Renal cortex interstitium (tissue), 15 donors: ENCODE measurements at places on chromosomes 1 and 21. TPM values are rescaled to one million over a fixed set of nuclear protein-coding genes. Genes with fewer than 3 reads are reported as not detected.

CELA3B gene
- polyA plus RNA-seq, result 0.40 TPM

DNA sequence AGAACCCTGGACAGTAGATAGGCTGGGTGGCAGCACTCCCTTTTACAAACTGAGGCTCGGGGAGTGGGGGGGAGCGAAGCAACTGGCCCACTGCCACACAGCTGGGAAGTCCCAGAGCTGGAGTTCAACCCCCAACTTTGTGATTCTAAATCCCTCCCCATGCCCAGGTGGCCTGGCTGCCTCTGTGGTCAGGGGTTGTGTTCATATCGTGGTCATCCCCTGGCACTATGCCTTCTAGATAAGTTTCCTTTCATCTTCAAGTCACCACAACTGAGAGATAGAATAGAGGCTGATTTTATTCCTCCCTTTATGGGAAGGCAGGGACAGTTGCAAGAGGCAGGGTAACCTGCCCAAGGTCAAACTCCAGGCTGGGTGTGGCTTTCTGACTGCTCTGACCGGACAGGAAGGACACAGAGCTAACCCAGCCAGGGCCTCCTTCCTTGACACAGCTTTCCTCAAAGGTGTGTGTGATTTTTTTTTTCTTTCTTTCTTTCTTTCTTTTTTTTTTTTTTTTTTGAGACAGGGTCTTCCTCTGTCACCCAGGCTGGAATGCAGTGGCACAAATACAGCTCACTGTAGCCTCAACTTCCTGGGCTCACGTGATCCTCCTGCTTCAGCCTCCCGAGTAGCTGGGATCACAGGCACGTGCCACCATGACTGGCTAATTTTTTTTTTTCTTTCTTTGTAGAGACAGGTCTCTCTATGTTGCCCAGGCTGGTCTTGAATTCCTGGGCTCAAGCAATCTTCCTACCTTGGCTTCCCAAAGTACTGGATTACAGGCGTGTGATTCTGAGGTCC, 18.4 kb upstream of the TNFRSF1B start:
- DNase-seq, result no peak

DNA sequence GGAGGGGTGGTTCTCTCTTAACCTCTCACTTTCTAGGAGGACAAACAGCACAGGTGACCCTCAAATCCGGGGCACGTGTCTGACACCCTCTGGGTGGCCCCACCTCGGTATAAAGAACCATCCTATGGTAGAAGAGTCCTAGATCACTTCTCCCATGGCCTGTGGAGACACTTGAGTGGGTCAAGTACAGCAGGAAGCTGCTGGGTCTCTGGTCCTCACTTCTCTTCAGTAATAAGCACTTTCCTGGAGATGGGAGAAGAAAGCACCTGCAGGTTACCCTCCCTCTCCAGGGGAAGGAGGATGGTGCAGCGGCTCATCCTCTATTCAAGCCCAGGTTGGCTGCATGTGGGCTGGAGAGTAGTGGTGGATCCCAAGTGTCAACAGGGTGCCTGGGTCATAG, 17.0 kb downstream of the S100A7 start:
- DNase-seq, result no peak

SPRR1A gene
- not detected for polyA plus RNA-seq

GRCh38 chr1:20481643-20482498, 4.1 kb downstream of the CAMK2N1 start:
- DNase-seq, result no peak

DNA sequence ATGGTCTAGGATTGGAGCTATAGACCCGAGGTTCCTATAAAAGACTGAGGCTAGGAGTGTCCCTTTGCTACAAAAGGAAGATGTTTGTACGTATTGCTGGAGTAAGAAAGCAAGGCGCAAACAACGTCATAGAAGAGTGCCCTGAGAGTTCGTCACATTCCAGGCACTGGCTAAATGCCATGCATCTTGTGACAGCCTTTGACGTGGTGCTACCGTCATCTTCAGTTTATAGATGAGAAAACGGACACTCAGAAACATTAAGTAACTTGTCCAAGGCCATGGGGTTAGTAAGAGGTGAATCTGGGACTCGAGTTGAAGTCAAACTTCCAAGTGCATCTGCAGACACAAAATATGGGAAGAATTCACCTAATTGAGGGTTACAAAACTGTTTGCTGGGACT, 104.2 kb upstream of the SLC45A1 start:
- DNase-seq, result no peak

DNA sequence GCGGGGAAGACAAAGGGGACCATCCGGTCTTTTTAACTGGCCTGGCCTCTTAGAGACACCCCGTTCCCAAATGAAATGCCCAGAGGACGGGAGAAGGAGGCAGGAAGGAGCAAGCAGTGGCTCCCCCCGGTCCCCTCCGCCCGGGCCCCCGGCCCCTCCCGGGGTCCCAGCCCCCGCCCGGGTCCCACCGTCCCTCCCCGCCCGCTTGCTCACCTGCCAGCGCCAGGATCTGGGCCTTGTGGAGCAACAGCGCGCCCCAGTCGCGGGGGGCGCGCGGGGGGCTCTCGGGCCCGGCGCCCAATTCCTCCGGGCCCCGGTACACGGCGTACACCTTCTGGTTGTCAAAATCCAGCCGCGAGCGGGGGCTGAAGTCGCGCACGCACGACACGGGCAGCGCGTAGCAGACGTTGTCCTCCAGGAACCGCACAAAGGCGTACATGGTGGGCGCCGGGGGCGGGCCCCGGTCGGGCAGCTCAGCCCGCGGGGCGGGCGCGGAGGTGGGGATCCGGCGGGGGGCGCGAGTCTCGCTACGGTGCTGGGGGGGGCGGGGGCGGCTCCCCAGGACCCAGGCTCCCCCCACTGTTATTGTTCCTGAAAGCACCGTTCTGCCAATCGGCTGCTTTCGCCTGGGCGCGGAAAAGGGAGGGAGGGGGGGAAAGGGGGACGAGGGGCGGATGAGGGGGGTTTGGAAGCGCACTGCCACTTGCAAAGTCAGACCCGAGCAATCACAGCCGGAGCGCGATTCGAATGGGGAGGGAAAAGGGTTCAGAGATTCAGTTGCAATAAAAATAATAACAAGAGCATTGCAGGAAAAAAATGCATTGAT, at the start of gene BEND5:
BEND5 (minus strand) TSS at position 499 of the 826 bp plus-strand sequence; CDS start at position 439, 60 bp downstream.
- DNase-seq, result peak; percentile 81

CYYR1 gene
- 57.7 TPM for polyA plus RNA-seq

TAS1R3 gene
- 0.31 TPM for polyA plus RNA-seq

DNA sequence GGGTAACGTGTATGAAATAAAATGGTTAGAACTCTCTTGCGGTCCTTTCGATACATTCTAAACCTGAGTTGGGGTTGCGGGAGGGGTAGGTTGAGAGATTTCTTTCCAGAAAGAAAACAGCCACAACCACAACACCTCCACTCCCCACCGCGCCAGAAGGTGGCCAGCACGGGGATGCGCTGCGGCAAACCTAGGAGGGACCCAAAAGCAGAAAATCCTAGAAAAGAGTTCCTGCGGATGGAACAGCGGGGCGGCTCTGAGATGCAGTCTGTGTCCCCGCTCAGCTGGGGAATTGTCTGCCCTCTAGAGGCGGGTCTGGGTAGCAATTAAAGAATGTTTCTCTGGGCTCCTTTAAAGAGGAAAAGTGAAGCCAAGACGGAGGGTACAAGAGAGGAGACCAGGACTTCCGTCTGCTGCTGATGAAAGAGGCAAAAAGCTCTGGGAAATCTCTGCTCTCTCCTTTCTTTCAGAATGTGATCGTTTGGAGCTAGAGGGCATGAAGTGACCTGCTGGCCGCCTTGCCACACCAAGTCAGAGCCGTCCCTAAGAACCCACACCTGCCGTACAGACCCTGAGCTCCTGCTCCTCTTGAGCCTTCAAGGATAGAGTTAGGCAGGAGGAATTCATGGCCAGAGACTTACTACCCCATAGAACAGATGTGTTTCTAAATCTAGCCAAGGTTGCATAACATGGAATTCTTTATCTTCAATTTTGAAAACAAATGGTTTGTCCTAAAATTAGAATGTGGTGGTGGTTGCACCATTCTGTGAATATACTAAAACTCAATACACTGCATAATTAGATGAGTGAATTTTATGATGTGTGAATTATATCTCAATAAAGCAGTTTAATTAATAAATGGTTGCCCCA, 46.5 kb upstream of the COA6 start:
- DNase-seq, result peak; percentile 17

DNA sequence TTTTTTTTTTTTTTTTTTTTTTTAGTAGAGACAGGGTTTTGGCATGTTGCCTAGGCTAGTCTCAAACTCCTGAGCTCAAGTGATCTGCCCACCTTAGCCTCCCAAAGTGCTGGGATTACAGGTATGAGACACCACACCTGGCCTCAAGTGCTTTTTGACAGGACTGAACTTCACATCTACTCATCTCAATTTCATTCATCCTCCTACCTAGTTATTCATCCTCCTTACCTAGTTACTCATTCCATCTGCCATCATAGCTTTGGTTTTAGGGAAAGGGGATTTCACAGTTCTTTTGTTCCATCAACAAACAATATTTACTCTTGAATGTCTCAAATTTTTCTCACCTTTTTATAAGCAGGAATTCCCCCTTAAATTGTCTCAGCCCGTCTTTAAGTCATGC, 38.6 kb upstream of the RALGPS2 start:
- DNase-seq, result no peak

DNA sequence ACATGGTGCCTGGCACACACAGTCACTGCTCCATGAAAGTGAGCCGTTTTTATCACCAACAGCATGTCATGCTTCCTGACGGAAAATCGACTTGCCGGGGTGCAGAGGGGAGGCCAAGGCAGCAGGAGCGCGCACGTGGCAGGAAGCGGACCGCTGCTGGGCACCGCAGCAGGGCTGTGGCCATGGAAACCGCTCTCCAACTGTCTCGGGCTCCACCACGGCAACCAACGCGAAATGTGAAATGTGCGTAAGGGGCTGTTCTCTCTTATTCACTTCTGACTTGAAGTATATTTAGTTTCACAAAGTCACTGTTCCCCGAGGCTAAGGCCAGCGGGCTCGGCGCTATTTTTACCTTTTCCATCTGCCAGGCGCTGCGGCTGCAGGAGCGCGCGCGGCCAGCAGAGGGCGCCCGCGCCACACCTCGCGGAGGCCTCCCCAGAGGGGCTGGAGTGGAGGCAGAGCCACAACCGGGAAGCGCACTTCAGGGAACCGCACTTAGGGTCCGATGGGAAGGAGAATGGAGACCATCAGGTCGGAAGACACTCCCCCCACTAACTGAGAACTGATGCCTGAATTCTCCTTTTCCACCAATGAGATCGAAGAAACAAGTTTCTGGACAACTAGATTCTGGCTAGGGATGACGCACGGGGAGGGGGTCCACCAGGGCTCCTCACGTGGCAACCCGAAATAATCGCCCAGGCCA, 19.7 kb downstream of the RCC2 start:
- peak; percentile 41 for DNase-seq

CCDC27 gene
- 0.32 TPM for polyA plus RNA-seq

DNA sequence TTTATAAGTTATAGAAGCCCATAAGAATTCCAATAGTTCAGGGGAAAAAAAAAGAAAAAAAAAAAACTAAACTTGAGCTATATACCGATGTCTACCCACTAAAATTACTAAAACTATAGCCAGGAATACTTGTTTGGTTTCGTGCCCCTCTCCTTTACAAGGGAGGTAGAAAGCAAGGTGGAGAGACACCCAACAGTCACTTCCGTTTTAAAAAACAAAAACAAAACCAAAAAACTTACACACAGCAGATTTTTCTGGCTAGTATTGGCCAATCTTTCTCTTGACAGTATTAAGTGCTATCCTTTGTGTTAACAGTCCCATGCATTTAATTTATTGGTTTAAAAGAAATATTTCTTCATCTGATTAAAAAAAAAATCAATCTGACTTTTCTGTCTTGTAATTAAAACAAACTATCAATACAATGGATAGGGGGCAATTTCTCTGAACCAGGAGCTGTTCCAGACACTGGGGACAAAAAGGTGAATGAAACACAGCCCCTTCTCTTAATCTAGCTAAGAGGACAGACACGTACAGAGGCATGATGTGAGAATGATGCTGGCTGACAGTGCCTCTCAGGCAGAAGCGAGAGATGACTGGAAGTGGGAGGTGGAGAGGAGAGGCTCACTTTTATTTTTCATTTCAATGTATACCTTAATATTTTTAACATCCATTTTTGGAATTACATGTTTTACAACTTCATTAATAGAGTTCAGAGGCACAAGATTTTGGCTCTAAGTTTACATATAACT, 214.8 kb downstream of the RERE start:
- no peak for DNase-seq

DNA sequence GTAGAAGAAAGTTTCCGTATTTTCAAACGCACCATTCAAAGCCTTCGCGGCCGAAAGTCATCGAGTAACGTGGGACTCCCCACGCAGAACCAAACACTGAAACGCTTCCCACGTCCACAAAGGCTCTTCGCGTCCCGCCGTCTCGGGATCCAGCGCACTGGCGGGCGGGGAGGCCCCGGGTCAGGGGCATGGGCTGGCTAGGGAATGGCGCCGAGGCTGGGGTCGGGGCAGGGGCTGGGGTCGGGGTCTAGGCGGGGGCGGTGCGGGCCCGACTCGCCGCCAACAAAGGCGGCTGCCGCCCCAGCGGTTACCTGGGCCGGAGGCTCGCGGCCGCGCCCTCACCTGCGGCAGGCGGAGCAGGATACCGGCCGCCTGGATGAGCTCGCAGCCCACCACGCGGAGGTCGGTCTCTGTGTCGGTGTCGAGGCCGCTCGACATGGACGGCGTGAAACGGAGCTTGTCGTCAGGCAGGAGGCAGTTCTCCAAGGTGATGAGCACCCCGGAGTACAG, 403 bp downstream of the CCNL2 start:
- no peak for DNase-seq

DNA sequence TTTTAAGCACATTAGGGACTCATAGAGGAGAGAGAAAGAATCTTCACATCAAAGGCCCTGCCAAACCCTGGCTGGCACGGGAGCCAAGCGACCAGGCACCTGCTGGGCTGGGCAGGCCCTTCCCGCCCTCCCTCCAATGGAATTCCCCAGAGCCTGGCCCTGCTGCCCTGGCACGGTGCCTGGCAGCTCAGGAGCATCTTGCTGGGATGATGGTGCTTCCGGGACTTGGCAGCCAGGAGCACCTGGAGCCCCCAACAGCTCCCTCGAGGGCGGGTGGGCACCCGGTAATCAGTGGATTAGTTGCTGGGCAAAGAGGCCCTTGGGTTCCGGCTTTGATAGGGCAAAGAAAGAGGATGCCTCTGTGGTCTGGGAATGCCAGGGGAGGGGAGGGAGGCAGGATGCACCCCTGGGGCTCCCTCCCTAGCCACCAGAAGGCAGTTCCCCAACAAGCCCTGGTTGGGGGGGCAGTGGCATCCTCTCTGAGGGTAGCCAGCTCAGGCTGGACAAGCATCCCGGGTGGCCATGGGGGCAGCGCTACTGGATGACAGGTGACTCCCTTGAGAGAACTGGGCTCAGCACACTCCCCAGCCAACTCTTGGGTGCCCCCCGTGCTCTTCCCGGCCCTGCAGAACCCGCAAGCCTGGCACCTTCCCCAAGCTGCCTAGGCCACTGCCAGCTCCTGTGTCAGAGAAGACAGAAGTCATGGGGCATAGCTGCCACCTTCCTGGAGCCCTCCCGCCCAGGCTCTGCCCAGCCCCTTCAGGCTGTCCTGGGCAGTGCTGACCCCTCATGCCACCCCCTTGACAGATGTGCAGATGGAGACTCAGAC, 26.4 kb downstream of the KRTAP10-1 start:
- DNase-seq, result no peak
